AG08396 (cell line): ENCODE measurements at places on chromosomes 16 and 17.

- no peak for DNase-seq
Measured at GRCh38 chr17:75006653-75007052, 5.8 kb upstream of the MRPL58 start.

GRCh38 chr16:50495673-50496072 lies 52.5 kb upstream of the NKD1 start:
- no peak for DNase-seq

GRCh38 chr17:40203131-40203530 lies 16.0 kb upstream of the WIPF2 start:
- no peak for DNase-seq

DNA sequence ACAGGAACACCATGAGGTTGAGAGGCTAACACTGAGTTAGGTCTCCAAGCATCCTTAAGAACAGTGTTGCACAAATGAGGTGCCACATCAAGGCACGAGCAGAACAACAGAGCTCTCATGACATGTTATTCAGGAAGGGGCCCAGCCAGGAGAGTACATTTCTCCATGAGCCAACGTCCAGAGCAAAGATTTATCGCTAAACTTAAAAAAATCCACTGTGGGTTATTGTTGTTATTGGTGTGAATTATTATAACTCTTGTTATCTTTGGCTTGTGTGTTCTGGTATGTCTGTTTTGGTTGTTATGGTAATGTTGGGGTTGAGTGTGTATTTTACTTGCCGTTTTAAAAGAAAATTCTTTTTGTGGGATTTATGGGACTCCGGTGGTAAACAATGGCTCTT lies 68.9 kb upstream of the MSI2 start:
- no peak for DNase-seq

GRCh38 chr17:66782851-66783250 lies 52.1 kb upstream of the CACNG5 start:
- DNase-seq = no peak

DNA sequence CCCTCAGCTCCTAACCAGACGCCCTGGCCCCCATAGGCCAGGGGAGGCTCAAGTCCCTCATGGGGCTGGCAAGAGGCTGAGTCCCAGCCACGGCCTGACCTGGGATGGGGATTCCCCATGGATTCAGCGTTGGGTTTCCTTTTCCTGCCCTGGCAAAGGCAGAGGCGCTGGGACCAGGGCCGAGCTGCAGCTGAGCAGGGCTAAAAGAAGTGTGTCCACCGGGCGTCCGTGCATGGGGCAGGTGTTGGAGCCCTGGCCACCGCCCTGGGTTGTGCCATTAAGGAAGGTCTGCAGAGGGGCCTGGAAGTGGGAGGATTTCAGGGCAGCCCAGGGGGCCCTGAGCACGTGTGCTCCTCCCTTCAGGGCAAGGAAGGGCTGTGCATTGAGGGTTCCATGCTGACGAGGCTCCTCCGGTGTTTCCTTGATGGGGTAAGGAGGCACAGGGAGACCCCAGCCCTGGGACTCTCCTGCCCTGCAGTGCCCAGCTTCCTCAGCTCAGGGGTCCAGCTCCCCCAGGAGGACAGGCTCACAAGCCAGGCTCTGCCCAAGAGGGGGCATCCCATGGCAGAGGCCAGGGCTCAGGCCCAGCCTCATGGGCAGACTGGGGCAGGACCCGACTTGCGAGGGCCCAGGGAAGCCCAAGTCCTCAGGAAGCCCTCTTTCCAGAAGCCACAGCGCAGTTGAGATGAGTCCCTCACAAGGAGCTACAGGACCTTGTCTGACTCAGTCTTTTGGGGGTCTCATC lies 10.1 kb downstream of the TBC1D26 start:
- no peak for DNase-seq

GRCh38 chr17:38561416-38562214 lies 44.1 kb downstream of the SRCIN1 start:
- DNase-seq = no peak

- peak; percentile 80 for DNase-seq
Measured at GRCh38 chr17:30530346-30531025, 53.3 kb downstream of the GOSR1 start.

DNA sequence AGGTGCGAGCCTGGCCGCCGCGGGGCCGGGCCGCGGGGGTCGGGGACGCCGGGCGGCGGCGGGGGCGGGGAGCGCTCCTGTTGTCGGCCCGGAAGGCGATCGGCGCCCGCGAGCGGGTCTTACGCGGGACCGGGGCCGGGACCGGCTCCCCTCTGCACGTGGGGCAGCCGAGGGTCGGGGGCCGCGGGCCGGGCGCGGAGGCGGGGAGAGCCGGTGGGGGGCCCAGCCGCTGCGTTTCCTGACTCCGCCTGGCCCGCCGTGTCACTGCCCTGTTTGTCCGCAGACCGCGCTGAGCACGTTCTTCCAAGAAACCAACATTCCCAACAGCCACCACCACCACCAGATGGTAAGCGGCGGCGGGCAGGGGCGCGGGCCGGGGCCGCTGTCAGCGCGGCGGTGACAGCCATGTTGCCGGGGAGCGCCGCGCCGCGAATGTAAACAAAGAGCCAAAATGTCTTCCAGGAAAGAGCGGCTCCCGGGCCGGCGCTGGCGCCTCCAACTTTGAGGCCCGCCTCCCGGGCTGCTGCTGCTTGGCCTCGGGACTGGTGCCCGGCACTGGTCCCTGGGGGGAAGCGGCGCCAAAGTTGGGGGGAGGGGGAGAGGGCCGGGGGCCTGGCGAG lies 586 bp downstream of the UBALD2 start:
- DNase-seq = peak; percentile 74

GRCh38 chr17:12422651-12423050 lies 243.0 kb upstream of the MYOCD start:
- DNase-seq = no peak

DNA sequence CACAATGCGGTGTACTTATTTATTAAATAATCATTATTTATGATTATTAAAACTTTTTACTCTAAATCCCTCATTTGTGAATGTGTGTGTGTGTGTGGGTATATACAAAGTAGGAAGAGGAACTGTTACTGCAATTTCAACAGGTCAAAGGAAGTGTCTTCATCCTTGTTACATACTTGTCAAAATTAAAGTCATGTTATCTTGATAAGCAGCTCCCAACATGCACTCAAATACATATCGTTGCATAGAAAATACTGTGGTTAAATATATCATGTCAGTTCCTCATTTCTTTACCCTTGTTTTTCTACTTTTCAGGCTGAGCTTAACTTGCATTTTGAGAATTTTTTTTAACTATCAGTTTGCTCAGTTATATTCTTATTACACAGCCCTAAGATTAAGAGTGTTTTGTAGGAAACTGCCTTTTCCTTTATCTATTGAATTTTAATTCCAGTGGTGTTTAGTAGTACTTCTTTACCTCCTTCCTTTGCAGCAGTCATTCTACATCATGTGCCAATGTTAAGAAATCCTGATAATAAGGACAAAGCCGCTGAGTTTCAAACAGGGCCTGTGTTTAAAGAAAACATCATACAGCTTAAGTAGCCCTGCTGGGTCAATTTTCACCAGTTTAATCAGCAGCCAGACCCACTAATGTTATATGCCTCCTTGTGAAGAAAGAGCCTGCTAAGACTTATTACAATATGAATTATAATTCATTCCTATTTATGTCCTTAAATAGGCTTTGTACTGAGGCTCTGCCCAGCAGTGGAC lies 7.2 kb downstream of the EFCAB5 start:
- DNase-seq = no peak

DNA sequence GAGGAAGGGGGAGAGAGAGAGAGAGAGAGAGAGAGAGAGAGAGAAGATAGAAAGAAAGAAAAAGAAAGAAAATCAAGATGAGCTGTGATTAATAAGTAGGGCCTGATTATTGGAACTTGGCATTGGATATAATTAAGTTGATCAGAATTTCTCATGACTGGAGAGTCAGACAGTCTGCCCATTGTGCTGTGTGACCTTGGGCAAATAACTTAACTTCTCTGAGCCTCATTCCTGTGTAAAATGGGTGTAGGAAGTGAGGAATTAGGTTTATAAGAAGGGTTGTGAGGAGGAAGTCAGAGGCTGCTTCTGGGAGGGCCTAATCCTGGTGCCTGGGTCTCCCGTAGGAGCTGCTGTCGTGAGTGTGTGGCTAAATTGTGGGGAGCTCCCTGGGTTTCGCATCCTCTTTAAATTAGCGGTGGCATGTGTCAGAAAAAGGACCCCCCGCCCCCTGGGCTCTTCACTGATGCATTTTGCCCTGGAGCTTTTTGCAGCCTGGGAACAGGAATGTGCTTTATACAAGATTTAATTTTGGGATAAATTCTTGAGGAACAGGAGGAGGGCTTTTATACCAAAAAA lies 76.0 kb downstream of the CMIP start:
- DNase-seq = no peak

- no peak for DNase-seq
Measured at GRCh38 chr16:11205754-11206581, 50.0 kb downstream of the SOCS1 start.

DNA sequence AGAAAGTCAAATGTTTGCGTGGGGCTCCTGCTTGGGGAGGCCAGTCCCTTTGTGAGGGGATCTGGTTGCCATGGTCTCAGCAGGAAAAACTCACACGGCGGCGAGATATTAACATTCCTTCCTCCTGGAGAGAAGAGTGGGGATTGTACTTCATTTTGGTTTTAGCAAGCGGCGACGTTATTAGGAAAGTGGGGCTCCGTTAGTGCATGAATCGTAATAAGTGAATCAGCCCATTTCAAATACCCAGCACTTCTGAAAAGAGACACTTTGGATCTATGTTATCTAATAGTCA lies 41.6 kb upstream of the METRNL start:
- DNase-seq = no peak

DNA sequence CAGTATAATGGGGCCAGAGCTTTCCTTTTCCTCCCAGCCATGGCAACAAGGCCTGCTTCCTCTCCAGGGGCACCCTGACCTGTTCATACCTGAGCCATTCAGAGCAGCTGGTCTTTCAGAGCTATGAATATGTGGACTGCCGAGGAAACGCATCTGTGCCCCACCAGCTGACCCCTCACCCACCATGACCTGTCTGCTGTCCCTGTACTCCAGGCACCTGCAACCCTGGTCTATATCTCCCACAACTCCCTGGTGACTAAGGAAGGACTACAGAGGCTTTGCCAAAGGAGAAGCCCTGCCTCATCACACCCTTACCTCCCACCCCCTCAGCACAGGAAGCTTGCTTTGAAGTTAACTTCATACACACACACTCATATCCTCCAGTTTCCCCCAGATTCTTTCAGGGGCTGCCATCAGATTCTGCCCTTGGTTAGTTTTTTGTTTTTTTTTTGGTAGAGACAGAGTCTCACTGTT lies 6.0 kb downstream of the TMEM106A start:
- DNase-seq = no peak

DNA sequence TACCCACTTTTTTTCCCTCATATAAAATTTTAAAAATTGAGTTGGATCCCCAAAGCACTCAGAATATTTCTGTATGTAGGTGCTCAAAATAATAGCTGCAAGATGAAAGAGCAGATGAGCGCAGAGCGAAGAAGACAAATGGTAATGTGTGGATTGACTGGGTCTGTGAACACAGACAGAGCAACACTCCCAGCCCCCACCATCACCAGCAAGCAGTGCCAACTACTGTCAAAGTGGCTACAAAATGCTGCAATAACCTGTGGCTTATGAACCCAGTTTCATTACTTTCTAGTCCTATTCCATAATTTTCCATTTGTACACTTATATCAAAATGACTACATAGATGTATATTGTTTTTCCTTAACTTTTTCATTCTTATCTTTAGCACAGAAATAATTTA lies 137.2 kb downstream of the MYO1D start:
- DNase-seq = no peak

- no peak for DNase-seq
Measured at GRCh38 chr17:72467841-72468653, 347.2 kb downstream of the SOX9 start.

- no peak for DNase-seq
Measured at GRCh38 chr17:69800870-69801269, 274.2 kb upstream of the KCNJ16 start.

DNA sequence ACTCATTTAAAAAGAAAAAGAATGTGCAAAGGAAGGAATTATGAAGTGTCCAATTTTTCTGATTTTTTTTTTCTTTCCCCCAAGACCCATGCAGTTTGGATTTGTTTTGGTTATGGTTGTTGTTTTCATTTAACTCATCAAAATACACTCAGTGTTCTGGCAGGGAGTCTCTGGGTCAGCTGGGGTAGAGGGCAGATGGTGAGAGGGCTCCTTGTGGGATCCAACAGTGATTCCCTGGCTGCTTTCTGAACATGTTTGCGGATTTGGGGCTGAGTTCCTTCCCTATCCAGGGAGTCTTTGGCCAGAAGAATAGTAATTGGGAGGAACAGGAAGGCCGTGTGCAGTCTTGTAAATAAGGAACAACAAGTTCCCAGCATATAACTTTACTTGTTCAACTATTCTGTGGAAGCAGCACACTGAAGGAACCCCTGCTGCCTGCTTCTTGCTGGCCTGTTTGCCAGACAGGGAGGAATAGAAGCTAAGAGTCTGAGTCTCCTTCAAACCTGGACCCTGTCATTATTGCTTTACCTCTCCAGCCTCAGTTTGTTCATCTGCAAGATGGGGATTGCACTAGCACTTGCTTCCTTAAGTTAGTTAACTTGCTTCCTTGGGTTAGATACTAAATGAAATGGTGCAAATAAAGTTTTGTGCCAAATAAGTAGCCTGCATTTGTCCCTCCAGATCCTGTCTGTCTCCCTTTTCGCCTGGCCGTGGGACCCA lies 32.1 kb downstream of the C17orf67 start:
- DNase-seq = no peak

DNA sequence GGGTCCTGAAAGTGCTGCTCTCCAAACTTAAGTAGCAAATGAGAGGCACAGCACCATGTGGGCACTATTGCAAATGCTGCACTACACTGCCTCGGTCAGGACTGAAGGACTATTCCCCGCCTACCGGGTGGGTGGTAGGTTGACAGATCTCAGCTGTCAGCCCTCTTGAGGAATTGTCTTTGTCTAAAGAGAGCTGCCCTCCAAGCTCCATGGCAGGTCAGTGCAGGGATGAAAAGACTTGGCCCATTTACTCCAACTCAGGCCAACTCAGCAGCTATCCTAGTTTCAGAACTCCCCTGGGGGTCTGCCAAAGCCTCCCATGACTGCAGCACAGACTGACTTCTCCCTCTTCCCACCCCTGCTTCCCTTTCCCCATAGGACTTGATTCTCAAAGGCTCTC lies 3.4 kb upstream of the PDZD9 start:
- DNase-seq = no peak

DNA sequence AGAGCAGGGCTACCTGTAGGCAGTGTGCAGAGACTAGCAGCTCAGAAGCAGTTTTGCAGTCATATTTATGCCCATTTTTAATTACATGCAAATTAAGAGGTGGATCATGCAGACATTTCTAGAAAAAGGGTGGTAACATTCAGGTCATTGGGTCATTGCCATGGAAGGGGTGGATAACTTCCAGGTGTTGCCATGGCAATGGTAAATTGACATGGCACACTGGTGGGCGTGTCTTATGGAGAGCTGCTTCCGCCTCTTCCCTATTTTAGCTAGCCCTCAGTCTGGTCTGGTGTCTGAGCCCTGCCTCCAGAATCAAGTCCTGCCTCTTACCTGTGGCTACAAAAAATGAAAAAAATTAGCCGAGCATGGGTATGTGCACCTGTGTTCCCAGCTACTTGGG lies 2.8 kb upstream of the DNAI2 start:
- no peak for DNase-seq

DNA sequence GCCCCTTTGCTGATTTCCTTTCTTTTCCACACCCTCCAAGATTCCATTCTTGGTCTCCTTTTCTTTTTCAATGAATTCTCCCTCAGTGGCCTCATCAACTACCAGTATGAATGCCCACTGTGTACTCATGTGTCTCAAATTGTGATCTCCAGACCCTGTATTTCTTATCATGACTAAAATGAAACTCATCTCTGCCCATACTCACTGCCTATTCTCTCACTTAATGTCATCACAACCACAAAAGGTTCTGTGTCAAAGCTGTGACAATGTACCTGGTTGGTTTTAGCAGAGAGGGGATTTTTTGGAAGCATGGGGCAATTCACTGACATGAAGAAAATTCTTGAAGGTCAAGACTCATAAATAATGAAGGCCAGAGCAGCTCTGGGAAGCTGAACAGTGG lies 11.5 kb upstream of the TBX4 start:
- no peak for DNase-seq
